ENCODE measurements at places on chromosomes 7 and 10. TPM values are rescaled to one million over a fixed set of nuclear protein-coding genes. Genes with fewer than 3 reads are reported as not detected.

GRCh38 chr7:133804127-133804526 lies 323.0 kb upstream of the LRGUK start:
- no peaks in the 10 kb centered on the region for H3K36me3 ChIP-seq
- no peak overlapping the region for H3K27ac ChIP-seq
- no peaks in the 10 kb centered on the region for H3K4me1 ChIP-seq
- H3K4me3 ChIP-seq: no peak overlapping the region
- H3K27me3 ChIP-seq: no peaks in the 10 kb centered on the region

DNA sequence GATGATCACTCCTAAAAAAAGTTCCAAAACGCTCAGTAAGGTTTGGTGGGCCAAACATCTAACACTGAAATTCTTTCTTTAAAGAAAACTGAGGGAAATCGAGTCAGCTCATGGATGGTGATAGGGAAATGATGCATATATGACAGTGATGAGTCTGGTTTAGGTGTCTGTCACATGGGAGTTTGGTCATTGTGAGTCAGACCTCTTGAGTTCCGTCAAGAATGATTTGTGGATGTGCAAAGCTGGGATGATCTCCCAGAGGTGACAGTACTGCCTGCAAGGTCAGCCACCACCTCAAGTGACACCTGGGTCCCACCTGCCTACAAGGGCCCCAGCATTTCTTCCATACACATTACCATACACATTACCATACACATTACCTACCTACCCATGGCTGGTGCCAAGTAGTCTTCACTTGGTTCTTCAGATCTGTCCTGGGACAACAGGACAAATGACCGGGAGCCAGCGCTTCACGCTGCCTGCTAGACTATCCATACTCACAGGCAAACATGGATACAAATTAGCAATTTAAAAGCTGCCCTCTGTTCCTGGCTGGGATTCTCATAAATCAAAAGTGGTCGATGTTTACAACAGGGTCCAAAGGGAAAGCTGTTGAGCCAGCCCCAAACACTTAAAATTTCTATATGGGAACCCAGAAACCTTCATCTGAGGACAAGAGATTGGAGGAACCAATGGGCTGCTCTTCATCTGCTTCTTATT lies 128.4 kb downstream of the ADAM12 start:
- no peaks in the 10 kb centered on the region for H3K36me3 ChIP-seq
- H3K4me3 ChIP-seq: no peak overlapping the region
- H3K4me1 ChIP-seq: peaks cover 4% of the 10 kb centered on the region
- no peak overlapping the region for H3K27ac ChIP-seq
- H3K27me3 ChIP-seq: peaks cover 6% of the 10 kb centered on the region

DNA sequence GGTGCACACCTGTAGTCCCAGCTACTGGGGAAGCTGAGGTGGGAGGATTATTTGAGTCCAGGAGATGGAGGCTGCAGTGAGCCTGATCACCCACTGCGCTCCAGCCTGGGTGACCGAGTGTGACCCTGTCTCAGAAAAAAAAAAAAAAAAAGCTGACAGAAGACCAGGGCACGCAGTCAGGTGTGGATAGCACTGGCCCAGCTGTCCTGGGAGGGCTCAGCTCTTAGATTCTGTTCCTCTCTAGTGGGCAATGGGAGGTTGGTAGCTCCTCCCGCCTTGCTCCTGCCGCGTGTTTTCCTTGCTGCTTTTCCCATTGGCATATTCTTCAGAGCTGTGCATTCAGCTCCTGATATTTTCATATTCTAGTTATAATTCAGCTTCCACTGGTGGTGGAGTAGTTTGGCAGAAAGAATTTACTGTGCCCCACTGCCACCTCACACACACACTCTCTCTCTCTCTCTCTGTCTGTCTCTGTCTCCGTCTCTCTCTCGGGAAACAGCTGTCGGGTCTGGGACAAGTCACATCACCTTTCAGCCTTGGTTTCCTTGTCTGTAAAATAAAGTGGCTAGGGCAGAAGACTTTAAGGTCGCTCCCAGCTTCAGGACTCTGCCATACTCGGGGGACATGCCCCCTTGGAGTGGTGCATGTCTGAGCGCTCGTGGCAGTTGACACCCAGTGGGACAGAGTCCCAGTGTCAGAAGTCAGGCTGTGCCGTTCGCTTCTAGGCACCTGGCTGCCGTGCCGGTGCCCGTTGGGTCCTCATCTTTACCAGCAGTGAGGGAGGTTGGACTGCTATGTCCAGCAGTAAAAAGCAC lies 25.9 kb upstream of the ANKRD2 start:
- DNase-seq: no peak
- peaks cover 53% of the 10 kb centered on the region for H3K4me1 ChIP-seq
- no peaks in the 10 kb centered on the region for H3K27me3 ChIP-seq
- H3K27ac ChIP-seq: no peak overlapping the region
- no peaks in the 10 kb centered on the region for H3K36me3 ChIP-seq
- no peak overlapping the region for H3K4me3 ChIP-seq

GRCh38 chr10:50618624-50619023 lies 5.1 kb downstream of the SGMS1 start:
- H3K27ac ChIP-seq: no peak overlapping the region
- no peaks in the 10 kb centered on the region for H3K27me3 ChIP-seq
- peaks cover 28% of the 10 kb centered on the region for H3K4me1 ChIP-seq
- no peak for DNase-seq
- H3K36me3 ChIP-seq: no peaks in the 10 kb centered on the region

DNA sequence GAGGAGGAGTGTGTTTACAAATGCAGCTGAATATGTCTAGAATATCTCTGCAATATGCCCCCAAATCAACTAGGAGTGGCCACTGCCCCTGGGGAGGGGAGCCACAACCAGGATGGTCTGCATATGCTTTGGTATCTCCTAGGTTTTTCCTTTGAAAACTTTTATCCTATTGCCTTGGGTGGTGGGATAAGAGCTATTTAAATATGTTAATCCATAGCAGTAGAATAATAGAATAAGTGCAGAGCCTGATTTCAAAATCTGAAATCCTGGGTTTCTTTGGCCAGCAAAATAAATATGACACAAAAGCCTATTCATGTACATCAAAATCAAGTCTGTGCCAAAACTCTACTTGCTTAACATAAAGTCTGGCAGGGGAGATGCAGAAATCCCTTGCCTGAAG lies 79.6 kb upstream of the FGFR2 start:
- H3K27ac ChIP-seq: no peak overlapping the region
- DNase-seq: no peak
- peaks cover 19% of the 10 kb centered on the region for H3K4me1 ChIP-seq
- H3K27me3 ChIP-seq: no peaks in the 10 kb centered on the region
- no peak overlapping the region for H3K4me3 ChIP-seq

GRCh38 chr10:51920672-51921071 lies 221.3 kb upstream of the CSTF2T start:
- H3K36me3 ChIP-seq: peaks cover 13% of the 10 kb centered on the region
- no peaks in the 10 kb centered on the region for H3K27me3 ChIP-seq
- DNase-seq: no peak
- H3K27ac ChIP-seq: no peak overlapping the region
- H3K4me1 ChIP-seq: peaks cover 13% of the 10 kb centered on the region
- no peak overlapping the region for H3K4me3 ChIP-seq

GRCh38 chr10:92913973-92914372 lies 65.7 kb downstream of the EXOC6 start:
- H3K27ac ChIP-seq: no peak overlapping the region
- H3K4me1 ChIP-seq: peaks cover 5% of the 10 kb centered on the region
- H3K4me3 ChIP-seq: no peak overlapping the region
- no peaks in the 10 kb centered on the region for H3K27me3 ChIP-seq

DNA sequence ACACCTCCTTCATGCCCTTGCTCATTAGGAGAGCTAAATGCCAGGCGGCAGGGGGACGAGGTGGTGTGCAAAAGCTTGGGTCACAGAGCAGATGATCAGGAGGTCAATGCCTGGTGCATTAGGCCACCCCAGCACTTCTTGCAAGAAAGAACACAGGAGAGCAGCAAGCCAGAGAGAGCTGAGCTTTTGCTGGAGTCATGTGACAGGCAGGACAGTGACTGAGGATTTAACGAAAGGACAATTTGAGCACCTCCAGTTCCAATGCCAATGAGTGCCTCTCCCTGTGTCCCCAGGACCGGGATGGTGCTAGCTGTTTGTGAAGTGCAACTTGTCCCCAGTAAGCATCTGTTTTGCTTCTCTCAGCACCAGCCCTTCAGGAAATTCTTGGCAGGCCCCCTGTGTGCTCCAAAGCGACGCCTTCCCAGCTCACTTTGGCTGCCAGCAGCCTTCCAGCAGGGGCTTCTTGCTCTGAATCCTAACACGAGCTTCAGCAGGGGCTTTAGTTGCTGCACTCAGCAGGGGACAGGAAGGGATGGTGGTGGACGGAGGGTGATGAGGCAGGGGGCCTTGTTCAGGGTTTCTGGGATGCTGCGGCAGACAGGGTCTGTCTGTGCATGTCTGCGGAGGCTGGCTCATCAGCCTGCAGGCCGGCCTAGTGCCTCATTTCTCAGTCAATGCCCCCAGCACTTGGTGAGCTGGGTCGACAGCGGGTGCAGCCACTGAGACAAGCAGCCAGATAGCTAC lies 368.1 kb downstream of the RPS24 start:
- DNase-seq: no peak
- H3K27ac ChIP-seq: peak overlapping the region; percentile 71
- no peaks in the 10 kb centered on the region for H3K27me3 ChIP-seq
- H3K36me3 ChIP-seq: no peaks in the 10 kb centered on the region
- no peak overlapping the region for H3K4me3 ChIP-seq

GRCh38 chr7:115952832-115953231 lies 77.7 kb downstream of the TFEC start:
- H3K4me1 ChIP-seq: no peaks in the 10 kb centered on the region
- no peaks in the 10 kb centered on the region for H3K27me3 ChIP-seq
- H3K36me3 ChIP-seq: no peaks in the 10 kb centered on the region
- no peak overlapping the region for H3K27ac ChIP-seq
- H3K4me3 ChIP-seq: no peak overlapping the region
- DNase-seq: no peak

GRCh38 chr7:105028004-105028403 lies 14.0 kb downstream of the KMT2E start:
- no peak overlapping the region for H3K27ac ChIP-seq
- DNase-seq: no peak
- H3K4me3 ChIP-seq: no peak overlapping the region
- H3K36me3 ChIP-seq: no peaks in the 10 kb centered on the region
- no peaks in the 10 kb centered on the region for H3K27me3 ChIP-seq

DNA sequence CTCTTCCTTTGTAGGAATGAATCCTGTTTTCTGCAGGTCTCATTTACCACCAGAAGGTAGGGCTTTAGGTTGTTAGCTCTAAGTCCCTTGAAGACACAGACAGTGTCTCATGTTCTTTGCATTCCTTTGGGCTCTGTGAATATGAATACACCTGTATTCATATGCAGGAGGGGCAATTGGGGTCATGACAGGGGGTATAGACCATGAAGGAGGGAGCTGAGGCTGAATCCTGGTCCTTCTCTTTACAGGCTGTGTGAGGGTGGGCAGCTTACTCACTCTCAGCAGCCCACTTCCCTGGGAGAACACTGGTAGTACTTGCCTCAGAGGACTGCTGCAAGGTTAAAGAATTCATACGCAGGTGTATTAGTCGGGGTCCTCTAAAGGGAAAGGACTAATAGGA lies 267.2 kb upstream of the MGMT start:
- H3K27me3 ChIP-seq: peaks cover 7% of the 10 kb centered on the region
- DNase-seq: no peak
- H3K4me3 ChIP-seq: no peak overlapping the region

- H3K27ac ChIP-seq: no peak overlapping the region
- H3K4me3 ChIP-seq: no peak overlapping the region
- no peaks in the 10 kb centered on the region for H3K27me3 ChIP-seq
- peaks cover 13% of the 10 kb centered on the region for H3K36me3 ChIP-seq
- DNase-seq: no peak
Observed at GRCh38 chr10:21759232-21759631, 225.2 kb downstream of the MLLT10 start.

- no peak overlapping the region for H3K4me3 ChIP-seq
- H3K27ac ChIP-seq: peak overlapping the region; percentile 8
- peaks cover 8% of the 10 kb centered on the region for H3K4me1 ChIP-seq
- H3K27me3 ChIP-seq: no peaks in the 10 kb centered on the region
- no peak for DNase-seq
- H3K36me3 ChIP-seq: peaks cover 30% of the 10 kb centered on the region
Observed at GRCh38 chr10:109914966-109915365, 8.3 kb downstream of the XPNPEP1 start.

- H3K27ac ChIP-seq: peak overlapping the region; percentile 45
- DNase-seq: no peak
- no peaks in the 10 kb centered on the region for H3K27me3 ChIP-seq
- H3K4me1 ChIP-seq: peaks cover 24% of the 10 kb centered on the region
Observed at GRCh38 chr10:89369156-89370105, 8.4 kb upstream of the IFIT1B start.

DNA sequence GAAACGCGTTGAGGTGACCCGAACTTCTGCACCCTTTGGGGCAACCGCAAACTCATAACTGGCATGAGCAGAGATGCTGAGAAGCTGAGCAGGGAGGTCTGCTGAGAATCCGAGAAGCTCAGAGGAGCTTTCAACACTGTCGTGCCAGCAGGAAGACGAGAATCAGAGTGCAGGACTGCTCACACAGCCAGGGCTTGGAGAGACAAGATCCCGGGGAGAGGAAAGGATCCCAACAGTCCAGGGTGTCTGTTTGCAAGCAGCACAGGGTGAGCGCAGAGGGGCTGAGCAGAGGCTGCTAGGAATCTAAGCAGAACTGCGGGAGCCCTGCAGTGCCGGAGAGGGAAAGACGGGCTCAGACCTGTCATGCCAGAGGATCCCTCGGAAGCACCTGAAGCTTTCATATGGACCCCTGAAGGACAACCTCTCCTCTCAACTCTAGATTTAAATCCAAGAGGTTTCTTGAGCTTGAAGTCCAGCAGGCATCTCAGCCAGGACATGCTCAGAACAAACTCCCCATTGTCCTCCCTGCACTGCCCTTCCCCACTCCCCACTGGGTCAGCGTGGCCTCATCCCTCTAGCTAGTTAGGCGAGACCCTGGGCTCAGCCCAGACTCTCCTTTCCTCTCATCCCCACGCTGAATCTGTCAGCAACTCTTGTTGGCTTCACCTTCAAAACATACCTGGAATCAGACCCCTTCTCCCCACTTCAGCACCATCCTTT lies 40.7 kb downstream of the FOXL3 start:
- DNase-seq: no peak
- no peak overlapping the region for H3K27ac ChIP-seq

DNA sequence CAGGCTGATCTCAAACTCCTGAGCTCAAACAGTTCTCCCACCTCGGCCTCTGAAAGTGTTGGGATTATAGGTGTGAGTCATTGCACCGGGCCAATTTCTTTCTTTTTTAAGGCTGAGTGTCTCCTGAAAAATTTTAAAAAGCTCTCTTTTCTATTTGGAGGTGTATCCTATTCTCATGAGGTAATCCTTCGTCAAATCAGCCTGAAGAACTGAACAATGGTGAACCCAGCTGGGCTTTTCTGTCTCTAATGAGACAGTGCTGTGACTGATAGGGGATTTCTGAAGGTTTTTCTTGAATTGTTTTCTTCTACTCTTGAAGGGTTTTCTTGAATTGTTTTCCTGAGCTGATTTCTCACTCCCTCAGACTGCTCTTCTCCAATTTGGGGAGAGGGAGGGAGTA lies 30.9 kb upstream of the CALU start:
- H3K27me3 ChIP-seq: peaks cover 2% of the 10 kb centered on the region
- H3K36me3 ChIP-seq: no peaks in the 10 kb centered on the region
- no peak overlapping the region for H3K4me3 ChIP-seq
- no peak overlapping the region for H3K27ac ChIP-seq
- H3K4me1 ChIP-seq: no peaks in the 10 kb centered on the region

The ZNF736 gene
- not detected for total RNA-seq

The TAS2R5 gene
- 5.9 TPM for total RNA-seq

The TMEM213 gene
- total RNA-seq: not detected

The RBP4 gene
- total RNA-seq: 0.54 TPM

The H2BK1 gene
- total RNA-seq: not detected

The EN2 gene
- total RNA-seq: not detected

The SSBP1 gene
- 127 TPM for total RNA-seq

The PDE6C gene
- total RNA-seq: not detected

The SMO gene
- total RNA-seq: 134 TPM

The GIMAP1 gene
- total RNA-seq: not detected

The TLX1 gene
- total RNA-seq: not detected
